ENCODE measurements at places on chromosomes 1 and 21.

DNA sequence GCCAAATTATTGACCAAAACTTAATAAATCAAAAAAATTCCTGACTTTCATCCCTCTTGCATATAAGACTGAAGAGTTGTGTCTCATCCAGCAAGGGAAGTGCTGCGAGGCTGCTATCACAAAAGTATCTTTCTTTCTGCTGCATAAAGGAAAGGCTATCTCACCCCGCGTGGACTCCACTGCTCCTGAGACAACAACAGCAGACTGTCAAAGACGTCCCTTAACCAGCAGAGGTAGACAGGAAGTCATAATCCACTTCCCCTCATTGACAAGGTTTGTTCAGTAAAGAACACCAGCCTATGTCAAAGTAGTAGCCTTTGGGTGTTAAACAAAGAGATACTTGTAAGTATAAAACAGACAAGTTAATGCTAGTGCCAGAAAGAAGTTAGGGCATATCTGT is 29.4 kb downstream of the VPS26C start:
- DNase-seq = no peak

GRCh38 chr1:17403081-17403480 is 31.1 kb downstream of the PADI6 start:
- DNase-seq = no peak

- DNase-seq = no peak
Measured at GRCh38 chr1:202691816-202692215, 18.4 kb downstream of the SYT2 start.

GRCh38 chr1:185073725-185074124 is 28.4 kb downstream of the RNF2 start:
- DNase-seq = no peak

DNA sequence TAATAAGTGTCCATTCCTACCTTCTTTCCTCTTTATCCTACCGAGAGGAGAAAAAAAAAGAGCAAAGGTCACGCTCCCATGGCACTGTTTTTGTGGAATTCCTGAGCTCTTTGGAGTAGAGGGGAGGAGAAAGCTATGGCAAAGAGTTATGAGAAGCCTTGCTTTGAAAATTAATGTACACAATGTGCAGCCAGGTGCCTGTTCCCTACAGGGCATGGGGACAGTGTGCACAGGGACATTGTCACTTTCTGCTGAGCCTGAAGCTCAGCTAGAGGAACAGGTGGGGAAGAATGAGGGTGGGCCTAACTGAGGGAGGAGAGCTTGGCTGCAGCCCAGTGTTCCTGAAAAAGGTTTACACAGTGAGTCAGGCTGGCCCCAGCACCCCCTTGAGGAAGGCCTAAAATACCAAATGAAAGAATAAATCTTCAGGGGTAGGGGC is 66.1 kb downstream of the PLXNA2 start:
- DNase-seq = no peak

DNA sequence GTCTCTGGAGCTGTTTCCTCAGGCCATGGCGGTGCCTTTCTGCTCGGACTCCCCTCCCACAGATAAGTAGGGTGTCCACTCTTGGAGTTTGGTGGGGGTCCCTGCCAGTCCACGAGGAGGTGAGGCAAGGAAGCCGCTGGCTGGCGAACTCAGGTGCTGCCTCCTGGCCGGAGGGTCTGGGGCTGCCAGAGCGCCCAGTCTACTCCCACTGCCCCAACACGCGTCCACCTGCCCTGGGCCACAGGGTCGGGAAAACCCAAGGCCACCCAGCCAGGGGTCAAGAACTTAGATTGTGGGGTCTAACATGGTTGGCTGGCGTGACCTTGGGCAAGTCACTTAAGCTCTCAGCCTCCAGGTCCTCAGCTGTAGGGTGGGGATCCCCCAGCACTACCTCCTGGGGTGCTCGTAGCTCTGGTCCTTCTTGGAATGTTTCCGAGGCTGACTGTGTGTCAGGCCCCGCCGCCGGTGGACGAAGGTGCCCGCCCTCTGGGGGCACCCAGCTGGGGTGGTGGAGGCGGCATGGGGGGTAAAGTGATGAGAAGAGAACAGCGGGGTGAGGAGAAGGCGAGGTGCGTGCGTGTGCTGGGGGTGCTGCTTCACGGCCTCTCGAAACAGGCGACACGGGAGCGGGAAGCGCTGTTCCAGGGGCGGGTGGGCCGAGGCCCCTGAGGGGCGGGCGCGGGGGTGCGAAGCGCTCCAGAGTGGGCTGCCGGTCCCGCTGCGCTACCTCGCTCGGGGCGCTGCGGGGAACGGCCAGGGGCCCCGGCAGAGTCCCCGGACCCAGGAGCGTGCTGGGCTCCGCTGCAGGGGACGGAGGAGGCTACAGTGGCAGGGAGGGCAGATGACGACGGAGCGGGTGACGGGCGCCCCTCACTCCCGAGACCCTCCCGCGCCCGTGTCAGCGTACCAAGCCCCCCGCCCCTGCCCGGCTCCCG is 1.2 kb downstream of the SH2D5 start:
- DNase-seq = no peak

DNA sequence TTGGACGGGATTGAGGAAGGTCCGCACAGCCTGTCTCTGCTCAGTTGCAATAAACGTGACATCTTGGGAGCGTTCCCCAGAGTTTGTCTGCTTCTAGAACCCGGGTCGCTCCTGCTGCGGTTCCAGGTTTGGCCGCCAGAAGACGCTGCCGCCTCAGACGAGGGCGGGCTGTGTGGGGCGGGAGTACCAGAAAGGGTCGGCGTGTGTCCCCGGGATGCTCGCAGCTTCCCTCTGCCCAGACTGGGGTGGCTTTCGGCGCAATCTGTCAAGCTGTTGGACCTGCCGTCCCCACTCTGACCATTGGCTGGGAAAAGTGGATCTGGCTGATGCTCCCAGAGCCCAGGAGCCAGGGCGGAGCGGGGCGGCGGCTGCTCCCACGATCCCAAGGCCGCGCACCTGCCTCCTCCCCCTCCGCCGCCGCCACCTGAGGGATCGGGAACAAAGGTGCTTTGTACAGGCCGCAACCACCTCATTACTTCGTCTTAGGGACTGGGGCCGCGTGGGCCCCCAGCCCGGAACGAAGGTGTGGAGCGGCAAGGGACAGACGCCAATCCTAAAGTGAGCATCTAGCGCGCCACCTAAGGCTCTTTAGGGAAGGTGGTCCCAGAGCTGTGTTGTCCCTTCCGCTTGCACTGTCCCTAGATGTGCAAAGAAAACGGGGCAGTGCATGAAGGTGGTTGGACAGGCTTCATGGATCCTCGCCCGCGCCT is 683 bp upstream of the EFNA4 start:
- peak; percentile 72 for DNase-seq

- no peak for DNase-seq
Measured at GRCh38 chr1:113453771-113454083, 63.4 kb downstream of the MAGI3 start.

GRCh38 chr1:220696226-220696862 is 6.2 kb downstream of the C1orf115 start:
- no peak for DNase-seq

DNA sequence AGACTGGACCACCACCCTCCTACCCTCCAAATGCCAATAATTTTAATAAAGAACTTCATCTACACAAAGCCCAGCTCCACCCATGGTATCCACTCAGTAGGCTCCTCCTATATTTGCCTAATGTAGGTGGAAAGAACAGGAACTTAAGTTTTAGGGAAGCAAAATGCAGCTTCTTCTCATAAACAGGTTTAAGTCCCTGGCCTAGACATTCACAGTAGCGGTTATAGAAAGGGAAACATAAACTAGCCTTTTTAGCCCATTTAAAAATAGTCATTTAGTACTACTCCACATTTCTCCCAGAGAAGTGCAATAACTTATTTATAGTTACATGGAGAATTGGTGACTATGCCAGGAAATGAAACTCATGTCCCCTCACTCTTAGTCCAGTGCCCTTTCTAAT is 56.6 kb upstream of the CPLANE2 start:
- DNase-seq = no peak

- DNase-seq = no peak
Measured at GRCh38 chr1:27552911-27553420, 51.0 kb downstream of the AHDC1 start.

DNA sequence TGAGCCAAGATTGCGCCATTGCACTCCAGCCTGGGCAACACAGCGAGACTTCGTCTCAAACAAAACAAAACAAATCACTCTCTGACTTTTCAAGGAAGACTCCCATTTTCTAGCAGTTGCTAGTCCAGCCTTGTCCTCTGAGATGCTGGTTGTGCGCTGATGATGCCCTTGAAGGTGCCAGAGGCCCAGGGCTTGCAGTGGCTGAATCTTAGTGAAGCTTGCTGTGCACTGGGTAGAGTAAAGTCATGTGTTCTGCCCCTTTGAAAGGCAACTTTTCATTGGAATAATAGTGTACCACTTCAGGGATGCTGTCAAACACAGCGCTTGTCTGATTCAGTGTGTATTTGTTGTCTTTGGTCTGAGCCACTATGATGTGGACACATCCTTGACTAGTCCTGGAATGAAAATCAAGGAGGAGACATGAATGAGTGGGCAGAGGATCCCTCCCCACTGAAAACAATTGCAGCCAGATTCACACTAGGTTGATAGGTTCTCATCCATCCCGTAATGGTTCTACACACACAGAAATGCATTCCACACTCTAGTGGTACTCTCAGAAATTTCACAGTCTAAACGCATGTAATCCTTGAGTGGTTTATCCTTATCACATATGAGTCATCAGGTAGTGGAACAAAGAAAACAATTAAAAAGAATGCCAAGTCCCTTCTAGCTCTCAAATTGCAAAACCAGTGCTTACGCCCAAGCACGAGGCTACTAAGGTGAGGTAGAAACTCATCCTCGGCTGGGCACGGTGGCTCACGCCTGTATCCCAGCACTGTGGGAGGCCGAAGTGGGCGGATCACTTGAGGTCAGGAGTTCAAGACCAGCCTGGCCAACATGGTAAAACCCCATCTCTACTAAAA is 17.8 kb upstream of the TDRD10 start:
- no peak for DNase-seq

DNA sequence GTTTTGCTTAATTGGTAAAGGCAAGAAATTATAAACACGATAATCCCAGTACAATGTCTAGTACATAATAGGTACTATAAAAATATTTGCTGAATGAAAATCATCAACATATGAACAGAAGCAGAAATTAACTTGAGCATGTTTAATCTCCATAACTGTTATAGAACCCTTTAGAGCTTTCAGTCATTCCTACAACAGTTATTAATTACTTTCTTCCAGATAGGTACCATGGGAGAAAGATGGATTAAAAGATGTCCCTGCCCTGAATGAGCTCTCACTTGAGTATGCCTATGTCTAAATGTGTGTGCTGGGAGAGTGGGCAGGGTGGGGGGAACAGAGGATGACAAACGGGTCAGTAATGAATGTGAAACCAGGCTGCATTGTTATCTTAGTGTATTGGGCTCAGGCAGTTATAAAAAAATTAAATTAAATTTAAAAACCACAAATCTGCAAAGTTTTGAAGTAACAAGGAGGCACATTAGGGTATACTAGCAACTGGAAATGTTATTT is 2.4 kb downstream of the EPS15 start:
- no peak for DNase-seq

GRCh38 chr1:151807131-151807530 is 1.9 kb upstream of the LINGO4 start:
- no peak for DNase-seq

DNA sequence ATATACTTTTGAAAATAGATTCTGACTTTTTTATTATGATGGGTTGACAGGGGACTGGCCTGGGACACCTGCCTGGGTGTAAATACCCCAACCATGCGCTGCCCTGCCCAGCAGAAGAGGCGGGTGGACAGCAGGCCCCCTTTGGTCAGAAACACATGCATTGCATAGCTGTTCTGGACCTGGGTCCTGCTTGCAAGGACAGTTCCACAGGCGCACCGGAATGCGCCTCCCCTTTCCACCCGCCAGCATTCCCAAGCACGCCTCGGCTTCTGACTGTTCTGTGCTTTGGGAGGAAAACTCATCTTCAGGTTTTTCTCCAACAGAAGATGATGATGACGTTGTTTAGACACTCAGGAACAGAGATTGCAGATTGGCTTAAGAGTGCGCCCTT is 428 bp upstream of the ZNF678 start:
- no peak for DNase-seq

GRCh38 chr1:77415579-77415978 is 133.8 kb downstream of the AK5 start:
- DNase-seq = no peak

DNA sequence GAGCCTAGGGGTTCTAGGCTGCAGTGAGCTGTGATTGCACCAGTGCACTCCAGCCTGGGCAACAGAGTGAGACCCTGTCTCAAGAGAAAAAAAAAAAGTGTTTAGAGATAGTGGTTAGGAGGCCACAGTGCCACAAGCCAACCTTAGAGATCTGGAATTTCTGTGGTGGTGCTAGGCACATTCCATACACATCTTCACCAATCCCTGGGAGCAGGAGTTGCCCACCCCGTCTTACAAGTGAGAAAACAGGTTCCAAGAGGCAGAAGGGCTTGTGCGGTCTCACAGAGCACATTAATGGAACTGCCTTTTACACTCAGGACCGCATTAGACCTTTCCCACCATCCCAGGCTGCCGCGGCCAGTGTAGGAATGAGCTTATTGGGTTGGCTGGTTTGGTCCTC is 93.2 kb downstream of the EPHB2 start:
- DNase-seq = no peak

All from stimulated activated CD4-positive, alpha-beta T cell treated with anti-CD3 and anti-CD28 coated beads, Interleukin-1b, Interleukin-23, amount 100 ng/mL, for 1 hour (primary cell).